CD4-positive, alpha-beta T cell treated with Interferon alpha-2 for 1 hour (primary cell): ENCODE measurements at places on chromosomes 13 and 19.

GRCh38 chr13:20424949-20425348 is 100.7 kb downstream of the CRYL1 start:
- no peak for DNase-seq

DNA sequence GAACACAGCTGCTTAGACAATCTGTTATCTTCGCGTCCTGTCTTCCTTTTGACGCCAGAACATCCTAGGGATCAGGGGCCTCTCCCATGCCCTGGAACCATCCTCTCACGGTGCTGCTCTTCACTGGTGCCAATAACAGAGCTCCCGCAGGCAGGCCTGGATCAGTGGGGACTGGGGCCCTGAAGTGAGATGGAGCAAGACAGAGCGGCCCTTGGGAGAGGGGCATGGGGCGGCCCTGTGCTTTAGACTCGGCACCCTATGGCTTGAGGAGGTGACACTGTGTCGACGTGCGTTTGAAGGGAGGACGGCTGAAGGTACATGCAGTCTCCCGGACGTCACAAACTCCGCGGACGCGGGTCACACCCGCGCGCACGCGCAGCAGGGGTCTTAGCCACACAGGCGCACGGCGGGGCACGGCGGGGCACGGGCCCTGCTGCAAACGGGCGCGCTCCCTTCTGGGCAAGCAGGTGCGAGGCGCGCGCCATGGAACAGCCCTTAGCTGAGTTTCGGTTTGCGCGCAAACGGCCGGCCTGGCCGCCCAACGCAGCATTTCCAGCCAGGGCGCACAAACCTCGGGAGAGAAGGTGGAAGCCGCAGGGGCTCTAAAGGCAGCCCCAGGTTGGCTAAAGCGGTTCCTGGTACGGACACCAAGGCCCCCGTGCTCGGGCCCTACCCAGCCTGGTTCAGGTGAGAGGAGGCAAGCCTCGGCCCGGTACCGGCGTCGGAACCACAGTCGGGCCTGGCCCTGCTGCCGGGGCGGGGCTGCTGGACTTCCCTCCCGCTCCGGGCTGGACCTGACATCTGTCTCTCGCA is 16.5 kb upstream of the RNF17 start:
- DNase-seq, result no peak

- peak; percentile 48 for DNase-seq
These were observed 5.8 kb upstream of the USE1 start for GRCh38 chr19:17209126-17210036.

DNA sequence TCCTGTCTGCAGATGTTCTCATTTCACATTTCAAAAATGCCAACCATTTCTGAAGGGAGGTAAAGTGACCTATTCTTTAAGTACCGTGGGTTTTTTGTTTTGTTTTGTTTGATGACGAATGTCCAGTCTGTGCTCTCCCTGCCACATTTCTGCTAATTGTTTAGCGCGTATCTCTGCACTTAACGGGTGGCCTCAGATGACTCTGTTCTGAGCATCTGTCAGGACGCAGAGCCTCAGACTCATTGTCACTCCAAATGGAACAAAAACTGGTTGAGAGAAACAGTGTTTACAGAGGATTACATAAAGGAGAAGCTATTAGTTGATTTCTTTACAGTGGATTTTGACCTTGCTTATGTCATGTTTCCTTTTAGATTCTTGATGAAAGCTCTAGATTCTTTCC is 23.7 kb downstream of the TPP2 start:
- DNase-seq, result no peak

- no peak for DNase-seq
These were observed 103.5 kb upstream of the AKAP11 start for GRCh38 chr13:42168496-42168895.

GRCh38 chr19:11239377-11240000 is at the start of gene ANGPTL8:
TSS of gene ANGPTL8 (plus strand) at chr19:11239619. CDS start at chr19:11239638, 19 bp downstream.
- DNase-seq, result no peak
